Stimulated activated CD4-positive, alpha-beta T cell treated with anti-CD3 and anti-CD28 coated beads, TNF-alpha, amount 100 ng/mL, for 24 hours (primary cell): ENCODE measurements at places on chromosomes 12 and 14.

DNA sequence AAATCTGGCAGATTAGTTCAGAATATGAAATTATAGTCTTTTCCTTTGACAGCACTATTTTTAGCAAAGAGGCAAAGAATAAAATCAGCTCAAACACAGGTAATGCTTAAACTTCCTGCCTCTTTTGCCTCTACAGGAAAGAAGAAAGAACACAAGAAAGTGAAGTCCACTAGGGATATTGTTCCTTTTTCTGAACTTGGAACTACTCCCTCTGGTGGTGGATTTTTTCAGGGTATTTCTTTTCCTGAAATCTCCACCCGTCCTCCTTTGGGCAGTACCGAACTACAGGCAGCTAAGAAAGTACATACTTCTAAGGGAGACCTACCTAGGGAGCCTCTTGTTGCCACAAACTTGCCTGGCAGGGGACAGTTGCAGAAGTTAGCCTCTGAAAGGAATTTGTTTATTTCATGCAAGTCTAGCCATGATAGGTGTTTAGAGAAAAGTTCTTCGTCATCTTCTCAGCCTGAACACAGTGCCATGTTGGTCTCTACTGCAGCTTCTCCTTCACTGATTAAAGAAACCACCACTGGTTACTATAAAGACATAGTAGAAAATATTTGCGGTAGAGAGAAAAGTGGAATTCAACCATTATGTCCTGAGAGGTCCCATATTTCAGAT is 17.4 kb downstream of the TMPO start:
- DNase-seq: no peak

- DNase-seq: no peak
Measured at GRCh38 chr12:25121916-25122315, 73.0 kb downstream of the DNAI7 start.

GRCh38 chr12:55008944-55009585 is 10.7 kb upstream of the NEUROD4 start:
- DNase-seq: no peak

DNA sequence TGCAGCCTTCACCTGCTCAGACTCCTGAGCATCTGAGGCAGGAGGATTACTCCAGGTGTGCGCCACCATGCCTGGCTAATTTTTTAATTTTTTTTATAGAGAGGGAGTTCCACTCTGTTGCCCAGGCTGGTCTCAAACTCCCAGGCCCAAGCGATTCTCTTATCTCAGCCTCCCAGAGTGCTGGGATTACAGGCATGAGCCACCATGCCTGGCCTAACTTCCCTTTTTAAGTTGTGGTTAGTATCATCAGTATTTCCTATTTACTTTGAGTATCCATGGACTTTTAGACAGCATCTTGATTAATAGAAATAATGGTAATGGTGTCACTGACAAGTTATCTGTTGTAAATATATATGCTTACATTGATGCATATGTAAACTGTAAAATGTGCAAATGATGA is 116.9 kb downstream of the FGD4 start:
- no peak for DNase-seq

- DNase-seq: no peak
Measured at GRCh38 chr14:104285508-104285840, 147.1 kb downstream of the KIF26A start.

DNA sequence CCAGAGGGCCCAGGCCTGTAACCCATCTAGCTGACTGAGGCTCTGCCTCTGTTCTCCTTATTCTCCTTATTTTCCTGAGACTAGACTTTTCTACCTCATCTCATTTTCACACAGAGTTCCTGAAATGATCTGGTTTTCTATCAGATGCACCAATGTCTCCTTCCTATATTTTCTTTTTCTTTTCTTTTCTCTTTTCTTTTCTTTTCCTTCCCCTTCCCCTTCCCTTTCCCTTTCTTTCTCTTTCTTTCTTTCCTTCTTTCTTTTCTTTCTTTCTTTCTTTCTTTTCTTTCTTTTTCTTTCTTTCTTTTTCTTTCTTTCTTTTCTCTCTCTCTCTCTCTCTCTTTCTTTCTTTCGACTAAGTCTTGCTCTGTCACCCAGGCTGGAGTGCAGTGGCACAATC is 3.0 kb upstream of the CCDC184 start:
- DNase-seq: no peak

- DNase-seq: no peak
Measured at GRCh38 chr12:44589697-44590096, 286.4 kb downstream of the NELL2 start.

DNA sequence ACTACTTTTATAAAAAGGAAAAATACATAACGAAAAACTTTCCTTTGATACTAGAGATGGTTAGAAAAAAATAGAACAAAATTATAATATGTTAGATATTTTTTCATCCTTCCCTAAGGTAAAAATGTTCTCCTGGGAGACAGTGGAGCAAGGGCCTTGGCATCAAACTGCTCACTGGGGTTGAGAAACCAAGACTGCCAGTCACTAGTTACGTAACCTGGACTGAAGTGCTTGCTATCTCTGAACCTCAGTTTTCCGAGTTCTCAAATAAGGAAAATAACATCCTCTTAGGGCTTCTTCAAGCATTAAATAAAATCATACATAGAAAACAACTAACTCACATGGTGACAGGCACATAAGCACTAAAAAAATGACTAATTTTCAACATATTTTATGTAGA is 48.2 kb upstream of the FRMD6 start:
- no peak for DNase-seq
